ENCODE measurements at places on chromosomes 1 and 21.

DNA sequence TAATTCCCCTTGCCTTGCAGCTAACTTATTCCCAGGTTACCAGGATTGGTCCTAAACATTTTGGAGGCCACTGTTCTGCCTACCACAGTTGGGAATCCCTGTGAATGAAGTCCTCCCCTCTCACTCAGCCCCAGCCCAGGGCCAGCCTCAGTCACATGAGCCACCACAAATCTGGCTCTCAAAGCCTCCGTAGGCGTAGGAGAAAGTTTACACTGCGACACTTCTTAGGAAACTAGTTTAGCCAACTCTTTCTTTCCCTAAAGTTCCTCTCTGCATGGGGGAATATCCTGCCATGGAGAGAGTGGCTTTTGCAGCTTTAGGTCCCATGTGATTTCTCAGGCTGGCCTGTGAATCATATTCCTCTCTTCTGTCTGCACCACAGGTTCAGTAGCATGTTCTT is 45.7 kb upstream of the ETV3 start:
- no peak for DNase-seq

- no peak for DNase-seq
Observed at GRCh38 chr21:14824126-14824525, 240.7 kb downstream of the NRIP1 start.

GRCh38 chr1:86517336-86517735 is 29.5 kb upstream of the CLCA4 start:
- no peak for DNase-seq

GRCh38 chr1:156483397-156483796 is 17.2 kb downstream of the MEF2D start:
- no peak for DNase-seq

- DNase-seq: no peak
Observed at GRCh38 chr1:89460325-89460724, 64.3 kb upstream of the LRRC8B start.

- DNase-seq: no peak
Observed at GRCh38 chr1:117570988-117571409, 34.8 kb upstream of the TENT5C start.

GRCh38 chr1:214318356-214318755 is 37.4 kb downstream of the SMYD2 start:
- no peak for DNase-seq

DNA sequence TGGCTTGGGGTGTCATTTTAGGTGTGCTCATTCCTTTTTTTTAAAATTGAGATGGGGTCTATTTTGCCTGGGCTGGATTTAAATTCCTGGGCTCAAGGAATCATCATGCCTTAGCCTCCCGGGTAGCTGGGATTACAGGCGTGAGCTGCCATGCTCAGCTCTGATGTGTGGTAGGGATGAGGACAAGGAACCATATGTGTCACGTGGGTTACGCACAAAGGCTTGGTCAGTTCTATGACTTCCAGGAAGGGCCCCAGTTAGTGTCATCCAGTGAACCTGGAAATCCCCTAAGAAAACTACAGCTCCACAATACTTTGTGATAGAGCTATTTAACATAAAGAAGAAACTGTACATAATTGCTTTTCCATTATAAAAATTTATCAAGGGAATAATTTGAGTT is 6.7 kb upstream of the METTL25B start:
- DNase-seq: no peak

- no peak for DNase-seq
Observed at GRCh38 chr1:239993366-239993765, 98.3 kb upstream of the FMN2 start.

DNA sequence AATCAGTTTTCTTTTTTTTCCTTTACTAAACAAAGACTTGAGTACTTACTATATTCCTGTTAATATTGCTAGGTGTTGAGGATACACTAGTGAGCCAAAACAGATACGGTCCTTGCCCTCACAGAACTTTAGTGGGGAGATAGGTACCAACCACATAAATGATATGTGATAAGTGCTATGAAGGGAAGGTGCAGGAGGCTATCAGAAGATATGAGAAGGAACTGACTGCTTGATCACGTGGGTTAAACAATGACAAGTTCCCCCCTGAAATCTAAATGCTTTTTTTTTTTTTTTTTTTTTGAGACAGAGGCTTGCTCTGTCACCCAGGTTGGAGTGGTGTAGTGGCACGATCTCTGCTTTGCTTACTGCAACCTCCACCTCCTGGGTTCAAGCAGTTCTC is 25.0 kb downstream of the RBM15 start:
- DNase-seq: no peak

- no peak for DNase-seq
Observed at GRCh38 chr1:57258557-57259325, 165.1 kb downstream of the DAB1 start.

Data from GOT3 (cell line).